Uterine smooth muscle cell (primary cell): ENCODE measurements at places on chromosomes 5 and 9. TPM values are rescaled to one million over a fixed set of nuclear protein-coding genes. Genes with fewer than 3 reads are reported as not detected.

The PNPLA7 gene
- 0.55 and 1.00 TPM in 2 replicates for total RNA-seq

The ITK gene
- total RNA-seq, result not detected in 2 replicates

The SMIM32 gene
- total RNA-seq, result not detected in 2 replicates

The SPATA6L gene
- total RNA-seq, result 0.22 and 1.1 TPM in 2 replicates

The ADGRD2 gene
- total RNA-seq, result not detected in 2 replicates

The EIF4E1B gene
- total RNA-seq, result not detected in 2 replicates

The GLT6D1 gene
- total RNA-seq, result not detected in 2 replicates

The CER1 gene
- total RNA-seq, result not detected in 2 replicates
